ENCODE measurements at places on chromosomes 1 and 21.
A peak's percentile ranks its signal among the peaks of the same experiment; 100 is the strongest.

- DNase-seq: no peak
Measured at GRCh38 chr1:168405906-168406549, 125.4 kb downstream of the TBX19 start.

DNA sequence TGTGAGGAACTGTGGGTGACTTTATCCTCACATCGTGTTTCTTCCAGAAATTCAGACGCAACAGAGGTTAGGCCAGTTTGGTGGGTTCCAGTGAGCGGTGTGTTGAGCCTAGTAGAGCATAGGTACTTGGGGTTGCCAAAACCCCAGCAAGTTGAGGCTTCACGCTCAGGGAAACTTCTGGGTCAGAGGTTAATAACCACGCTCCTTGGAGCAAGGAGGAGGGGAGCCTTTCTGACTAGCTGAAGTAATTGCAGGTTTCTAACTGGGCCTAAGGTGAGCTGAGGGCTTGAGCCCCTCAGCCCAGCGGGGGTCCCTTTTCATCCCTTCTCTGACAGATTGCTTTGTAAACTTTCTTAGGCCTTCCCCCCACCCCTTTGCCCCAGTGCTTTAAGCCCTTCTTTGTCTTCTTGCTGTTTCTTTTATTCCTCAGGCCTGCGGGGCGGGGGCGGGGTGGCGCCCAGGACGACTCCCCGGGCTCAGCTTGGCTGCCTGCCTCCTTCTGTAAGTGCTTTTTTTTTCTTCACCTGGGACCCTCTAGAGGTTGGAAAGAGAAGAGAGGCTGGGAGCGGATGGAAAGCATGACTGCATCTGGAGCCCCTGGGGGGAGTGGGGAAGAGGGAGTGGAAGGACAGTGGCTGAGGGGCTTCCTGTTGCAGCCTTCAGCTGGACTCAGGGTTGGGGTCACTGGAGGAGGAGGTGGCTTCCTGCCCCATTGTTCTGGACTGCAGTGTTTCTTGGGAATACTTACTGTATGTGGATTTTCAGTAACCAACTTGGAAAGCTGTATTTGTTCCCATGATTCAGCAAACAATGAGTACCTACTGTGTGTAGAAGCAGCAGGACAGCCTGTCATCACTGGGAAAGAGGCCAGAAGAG lies 1.3 kb upstream of the ZNF436 start:
- DNase-seq: no peak

DNA sequence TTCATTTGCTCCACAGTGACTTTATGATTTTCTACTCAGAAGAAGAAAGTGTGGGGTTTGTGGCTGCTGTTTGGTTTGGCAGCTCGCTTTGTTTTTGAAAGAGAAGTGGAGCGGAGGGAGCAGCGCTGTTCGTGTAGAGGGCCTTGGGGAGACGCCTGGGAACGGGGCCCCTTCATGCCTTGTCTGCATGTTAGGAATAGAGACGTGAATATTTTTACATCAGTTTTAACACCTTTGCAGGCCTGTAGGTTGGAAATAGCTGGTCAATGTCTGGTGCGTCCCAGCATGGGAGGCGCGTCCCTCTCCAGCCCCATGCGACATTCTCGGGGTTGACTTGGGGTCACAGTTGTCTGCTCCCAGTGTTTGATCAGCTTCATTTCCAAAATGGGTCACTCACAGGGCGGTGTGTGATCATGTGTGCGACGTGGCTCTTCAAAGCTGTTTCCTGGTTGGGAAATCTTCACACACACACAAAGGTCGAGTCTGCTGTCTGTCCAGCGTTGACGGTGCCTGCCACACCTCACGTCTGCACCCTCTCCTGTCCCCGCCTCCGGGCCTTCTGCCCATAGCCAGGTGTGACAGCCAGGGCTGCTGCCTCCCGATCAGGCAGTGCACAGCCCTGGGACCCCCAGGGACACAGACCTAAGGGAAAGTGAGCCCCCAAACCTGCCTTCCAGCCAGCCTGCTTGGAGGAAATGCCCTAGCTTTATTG lies 149.2 kb downstream of the PSMG1 start:
- no peak for DNase-seq

DNA sequence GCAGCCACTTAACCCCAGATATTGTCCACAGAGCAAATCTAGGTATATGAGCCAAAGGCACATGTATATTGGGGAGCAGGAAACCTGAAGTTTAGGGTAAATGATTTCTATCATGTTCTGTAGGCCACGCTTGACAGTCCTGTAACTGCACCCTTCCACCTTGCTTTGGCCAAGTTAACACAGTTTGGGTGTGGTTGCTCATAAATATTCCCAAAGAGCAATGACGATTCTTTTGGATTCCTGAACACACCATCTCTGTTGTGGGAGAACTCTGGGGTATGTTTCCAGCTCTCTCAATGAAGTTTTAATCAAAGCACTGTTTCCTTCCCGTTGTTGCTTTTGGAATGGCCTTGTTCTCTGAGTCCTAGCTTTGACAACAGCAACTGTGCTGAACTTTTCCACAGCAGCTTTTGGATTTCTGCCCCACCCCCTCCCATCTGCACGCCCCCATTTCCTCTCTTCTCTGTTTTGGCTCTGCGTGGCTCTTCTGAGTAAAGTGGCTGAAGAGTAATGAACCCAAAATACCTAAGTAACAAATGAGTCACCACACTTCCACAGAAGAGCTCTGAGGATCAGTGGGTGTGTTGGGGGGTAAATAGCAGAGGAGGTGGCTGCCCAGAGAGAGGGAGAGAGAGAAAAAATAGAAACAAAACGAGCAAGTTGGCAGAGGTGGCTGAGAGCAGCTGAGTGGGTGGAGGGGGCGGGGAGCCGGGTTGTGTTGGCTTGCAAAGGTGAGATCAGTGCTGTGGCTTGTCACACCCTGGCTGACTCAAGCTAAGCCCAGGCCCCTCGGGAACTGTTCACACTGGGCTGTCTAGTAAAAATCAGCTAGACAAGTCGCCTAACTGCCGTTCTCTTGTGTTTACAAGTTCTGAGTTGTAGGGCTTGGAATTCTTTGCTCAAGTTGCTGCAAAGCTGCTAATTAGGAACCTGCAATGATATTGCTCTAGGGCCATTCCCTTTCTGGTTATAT lies 26.9 kb upstream of the RAP1A start:
- peak; percentile 60 for DNase-seq

- DNase-seq: no peak
Measured at GRCh38 chr1:118117521-118117920, 67.5 kb downstream of the SPAG17 start.
